ENCODE measurements at places on chromosomes 16 and 17.

- no peak for DNase-seq
Observed at GRCh38 chr16:81116285-81116684, 20.1 kb upstream of the GCSH start.

- DNase-seq: no peak
Observed at GRCh38 chr16:83136419-83136818, 509.6 kb downstream of the CDH13 start.

DNA sequence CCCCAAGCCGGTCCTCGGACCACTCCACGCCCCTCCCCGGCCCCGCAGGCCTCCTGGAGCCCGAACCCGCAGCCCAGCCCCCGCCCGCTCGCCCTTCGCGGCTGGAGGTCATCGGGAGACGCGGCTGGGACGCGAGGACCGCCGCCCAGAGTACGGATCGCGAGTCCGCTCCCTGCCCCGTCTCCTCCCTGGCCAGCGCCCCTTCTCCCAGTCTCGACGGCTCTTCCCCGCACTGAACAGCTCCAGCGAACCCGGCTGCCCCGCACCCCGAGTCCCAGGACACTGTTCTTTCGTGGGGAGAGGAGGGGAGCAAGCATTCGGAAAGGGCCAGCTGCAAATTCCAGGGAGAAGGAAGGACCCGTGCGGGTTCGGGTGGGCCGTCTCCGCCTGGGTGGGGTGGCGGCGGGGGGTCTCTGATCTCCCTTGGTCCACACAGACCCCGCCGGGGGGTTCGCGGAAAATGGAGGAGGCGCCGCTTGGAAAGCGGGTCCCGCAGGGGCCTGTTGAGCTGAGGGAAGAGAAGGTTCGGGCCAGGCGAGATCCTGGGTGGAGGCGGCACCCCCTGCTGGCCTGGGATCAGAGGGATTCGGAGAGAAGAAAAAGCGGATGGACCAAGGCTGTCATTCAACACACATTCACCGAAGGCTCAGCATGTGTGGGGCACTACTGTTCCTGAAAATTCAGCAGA lies 632 bp upstream of the RTN4RL1 start:
- peak; percentile 35 for DNase-seq

DNA sequence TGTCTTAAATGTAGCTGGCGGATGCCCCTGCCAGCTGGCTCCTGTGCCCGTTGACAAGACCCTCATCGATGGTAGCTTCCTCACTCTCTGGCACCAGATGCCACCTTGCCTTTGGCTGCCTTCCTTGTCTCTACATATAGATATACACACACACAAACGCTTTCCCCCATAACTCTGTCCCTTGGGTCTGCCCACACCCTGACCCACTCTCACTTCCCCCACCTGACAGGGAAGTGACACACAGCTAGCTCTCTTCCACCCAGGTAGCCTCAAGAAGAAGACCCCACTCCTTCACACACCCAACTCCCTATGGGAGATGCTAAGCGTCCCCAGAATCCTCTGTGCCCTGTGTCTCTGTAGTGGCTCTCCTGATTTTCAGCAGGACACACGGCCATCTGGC lies 25.6 kb downstream of the JUP start:
- no peak for DNase-seq

- DNase-seq: no peak
Observed at GRCh38 chr16:72896485-72897118, 151.3 kb downstream of the ZFHX3 start.

Measured in DND-41 (cell line).